Spleen (tissue), 13 donors: ENCODE measurements at places on chromosomes 16 and 17. TPM values are rescaled to one million over a fixed set of nuclear protein-coding genes. Genes with fewer than 3 reads are reported as not detected.

DNA sequence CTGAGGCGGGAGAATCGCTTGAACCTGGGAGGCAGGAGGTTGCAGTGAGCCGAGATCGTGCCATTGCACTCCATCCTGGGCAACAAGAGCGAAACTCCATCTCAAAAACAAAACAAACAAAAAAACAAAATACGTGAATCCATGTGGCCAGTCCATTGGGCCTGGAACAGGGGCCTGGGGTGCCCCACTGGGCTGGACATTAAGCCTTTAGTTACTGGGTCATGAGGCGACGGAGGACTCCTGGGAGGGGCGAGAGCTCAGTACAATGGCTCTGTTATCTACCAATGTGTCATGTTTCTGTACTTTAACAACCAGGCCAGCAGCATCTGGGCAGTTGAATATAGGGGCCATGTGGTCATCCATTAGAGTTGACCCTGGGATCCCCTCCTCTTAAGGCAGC lies 18.9 kb upstream of the CLEC18A start:
- peaks cover 84% of the 10 kb centered on the region for H3K36me3 ChIP-seq
- H3K27ac ChIP-seq: no peak overlapping the region
- no peaks in the 10 kb centered on the region for H3K27me3 ChIP-seq
- no peak for DNase-seq

The IGF2BP1 gene
- total RNA-seq: not detected

- no peaks in the 10 kb centered on the region for H3K4me1 ChIP-seq
- no peak overlapping the region for H3K4me3 ChIP-seq
- no peaks in the 10 kb centered on the region for H3K36me3 ChIP-seq
- no peak overlapping the region for H3K27ac ChIP-seq
These were observed 83.7 kb downstream of the N4BP1 start for GRCh38 chr16:48526058-48526957.

DNA sequence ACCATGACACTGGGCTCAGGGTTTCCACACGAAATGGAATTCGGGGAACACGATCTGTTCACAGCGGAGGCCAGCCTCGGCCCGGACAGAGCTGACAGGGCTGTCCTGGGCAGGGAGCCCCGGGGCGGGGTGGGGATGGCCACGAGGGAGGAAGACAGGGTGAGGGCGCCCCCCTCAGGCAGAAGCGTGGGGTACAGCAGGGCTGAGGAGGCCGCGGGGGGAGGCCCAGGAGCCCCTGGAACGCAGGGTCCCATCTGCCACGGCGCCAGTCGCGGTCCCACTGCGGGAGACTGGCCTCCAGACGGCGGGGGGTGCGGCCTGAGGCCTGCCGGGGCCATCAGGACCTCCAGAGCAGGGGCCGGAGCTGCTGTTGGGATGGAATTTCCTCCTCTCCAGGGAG lies 75.9 kb downstream of the LMF1 start:
- H3K4me3 ChIP-seq: no peak overlapping the region
- peaks cover 40% of the 10 kb centered on the region for H3K36me3 ChIP-seq
- DNase-seq: no peak
- no peaks in the 10 kb centered on the region for H3K27me3 ChIP-seq
- no peaks in the 10 kb centered on the region for H3K4me1 ChIP-seq

DNA sequence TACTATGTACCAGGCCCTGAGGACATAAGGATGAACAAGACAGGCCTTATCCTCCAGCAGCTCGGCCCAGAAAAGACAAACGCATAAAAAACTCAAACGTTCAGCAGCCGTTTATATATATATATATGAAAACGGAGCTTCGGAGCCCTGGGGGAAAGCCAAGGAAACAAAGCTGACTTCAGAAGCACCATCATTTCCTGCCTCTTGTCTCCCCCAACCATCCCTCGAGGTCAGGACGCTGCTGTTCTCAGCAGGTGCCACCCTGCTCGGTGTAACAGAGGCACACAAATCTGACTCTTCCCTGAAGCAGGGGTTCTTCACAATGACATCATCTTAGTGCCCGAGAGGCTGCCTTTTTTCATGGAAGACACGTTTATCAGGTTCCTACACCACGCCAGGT lies 146.9 kb downstream of the ZNF423 start:
- DNase-seq: no peak
- no peaks in the 10 kb centered on the region for H3K36me3 ChIP-seq
- no peaks in the 10 kb centered on the region for H3K4me1 ChIP-seq
- no peak overlapping the region for H3K27ac ChIP-seq
- H3K27me3 ChIP-seq: no peaks in the 10 kb centered on the region
- H3K4me3 ChIP-seq: no peak overlapping the region
